ENCODE measurements at places on chromosomes 1 and 21.

GRCh38 chr1:191865479-191865878 is 292.8 kb upstream of the RGS18 start:
- no peak for DNase-seq

GRCh38 chr1:230643908-230644307 is 1.6 kb downstream of the COG2 start:
- no peak for DNase-seq

DNA sequence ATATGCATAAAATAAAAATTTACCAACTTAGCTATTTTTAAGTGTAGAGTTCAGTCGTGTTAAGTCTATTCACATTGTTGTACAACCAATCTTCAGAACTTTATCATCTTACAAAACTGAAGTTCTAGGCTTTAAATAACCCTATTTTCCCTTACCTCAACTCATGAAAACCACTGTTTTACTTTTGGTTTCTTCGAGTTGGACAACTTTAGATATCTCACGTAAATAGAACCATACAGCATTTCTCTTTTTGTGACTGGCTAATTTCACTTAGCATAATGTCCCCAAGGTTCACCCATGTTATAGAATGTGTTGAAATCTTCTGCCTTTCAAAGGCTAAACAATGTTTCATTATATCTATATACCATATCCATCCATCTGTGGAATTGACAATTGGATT is 819.0 kb upstream of the ADGRL4 start:
- no peak for DNase-seq

- no peak for DNase-seq
Measured at GRCh38 chr1:50747394-50747793, 212.7 kb downstream of the FAF1 start.

DNA sequence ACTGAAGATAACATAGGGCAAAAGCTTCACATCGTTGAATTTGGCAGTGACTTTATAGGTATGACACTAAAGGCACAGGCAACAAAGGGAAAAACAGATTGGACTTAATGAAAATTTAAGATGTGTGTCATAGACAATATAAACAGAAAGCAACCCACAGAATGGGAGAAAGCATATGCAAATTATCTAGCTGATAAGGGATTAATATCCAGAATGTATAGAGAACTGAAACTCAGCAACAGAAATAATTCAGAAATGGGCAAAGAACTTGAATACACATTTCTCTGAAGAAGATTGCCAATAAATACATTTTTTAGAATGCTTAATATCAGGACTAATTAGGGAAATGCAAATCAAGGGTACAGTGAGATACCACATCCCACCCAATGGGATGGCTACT is 55.2 kb upstream of the ANGPTL1 start:
- DNase-seq = no peak

GRCh38 chr1:172071746-172072145 is 230.4 kb downstream of the DNM3 start:
- DNase-seq = no peak

- no peak for DNase-seq
Measured at GRCh38 chr1:184595596-184595995, 159.1 kb downstream of the EDEM3 start.

- no peak for DNase-seq
Measured at GRCh38 chr1:184002071-184002470, 35.5 kb downstream of the COLGALT2 start.

DNA sequence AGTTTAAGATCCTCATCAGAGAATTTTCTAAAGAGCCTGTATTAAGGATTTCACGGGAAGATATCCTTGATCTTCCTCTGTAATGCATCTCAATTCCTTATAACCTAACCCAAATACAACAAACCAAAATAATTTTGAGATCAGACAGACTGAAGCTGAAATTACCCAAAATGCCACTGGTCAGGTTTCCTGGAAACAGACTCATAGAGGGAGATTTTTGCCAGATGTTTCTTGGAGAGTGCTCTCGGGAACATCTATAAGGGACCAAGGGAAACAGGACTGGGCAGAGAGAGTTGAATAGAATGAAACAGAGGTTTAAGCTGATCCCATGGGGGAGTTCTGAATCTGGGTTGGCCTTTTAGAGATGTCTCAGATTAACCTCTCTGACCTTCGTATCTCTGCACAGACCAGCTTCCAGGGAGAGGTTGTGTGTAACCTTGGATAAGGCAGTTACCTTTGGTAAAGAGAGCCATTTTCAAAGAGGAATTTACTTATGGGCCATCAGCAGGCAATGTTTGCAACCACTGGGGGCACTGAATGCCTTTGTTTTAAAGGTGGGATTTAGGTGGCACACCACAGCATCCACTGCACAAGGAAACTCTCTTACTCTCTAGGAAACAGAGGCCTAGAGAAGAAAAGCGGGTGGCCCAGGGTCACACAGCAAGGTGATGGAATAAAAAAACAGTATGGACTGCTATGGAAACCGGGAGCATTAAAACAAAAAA is 130.8 kb upstream of the SGIP1 start:
- DNase-seq = no peak

DNA sequence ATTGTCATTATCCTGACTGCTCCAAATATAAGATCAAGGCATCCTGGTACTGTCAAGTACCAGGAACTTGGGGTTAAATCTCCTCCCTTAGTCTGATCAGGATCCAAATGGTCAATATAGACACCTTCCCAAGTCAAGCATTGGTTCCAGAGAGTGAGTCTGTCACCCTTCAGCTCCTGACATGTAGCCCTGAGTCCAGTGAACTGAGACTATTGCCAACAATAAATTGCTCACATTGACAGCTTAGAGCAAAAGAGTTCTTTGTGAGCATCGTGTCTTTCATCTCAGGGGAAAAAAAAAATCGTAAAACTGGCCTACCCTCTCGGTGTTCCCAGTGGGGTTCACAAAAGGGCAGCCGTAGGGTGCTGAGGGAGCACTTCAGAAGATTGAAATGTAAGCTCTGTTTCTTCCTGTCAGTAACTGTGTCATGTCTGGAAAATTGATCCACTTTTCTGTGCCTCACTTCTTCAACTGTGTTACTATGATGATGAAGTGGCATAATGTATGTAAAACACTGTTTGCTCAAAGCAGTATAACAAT is 228.5 kb downstream of the KCNH1 start:
- no peak for DNase-seq

- DNase-seq = no peak
Measured at GRCh38 chr1:31602081-31602480, 15.4 kb upstream of the HCRTR1 start.

GRCh38 chr1:93453911-93454310 is 6.0 kb downstream of the FNBP1L start:
- no peak for DNase-seq

DNA sequence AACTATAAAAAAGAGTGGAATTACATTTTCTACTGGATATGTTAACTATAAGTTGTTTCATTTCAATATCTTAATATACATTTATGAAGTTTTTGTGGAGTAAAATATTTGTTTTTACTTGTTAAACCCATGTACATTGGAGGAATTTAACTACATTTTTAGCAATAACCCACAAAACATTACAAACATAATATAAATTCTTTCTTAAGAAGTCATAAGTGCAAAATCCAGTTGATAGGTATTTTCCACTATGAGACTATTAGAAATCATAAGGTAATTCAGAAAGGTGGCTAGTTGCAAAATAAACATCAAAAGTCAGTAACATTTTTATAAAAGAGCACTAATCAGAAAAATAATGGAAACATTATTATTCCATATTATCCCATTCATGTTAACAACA is 73.9 kb upstream of the RRP15 start:
- no peak for DNase-seq

DNA sequence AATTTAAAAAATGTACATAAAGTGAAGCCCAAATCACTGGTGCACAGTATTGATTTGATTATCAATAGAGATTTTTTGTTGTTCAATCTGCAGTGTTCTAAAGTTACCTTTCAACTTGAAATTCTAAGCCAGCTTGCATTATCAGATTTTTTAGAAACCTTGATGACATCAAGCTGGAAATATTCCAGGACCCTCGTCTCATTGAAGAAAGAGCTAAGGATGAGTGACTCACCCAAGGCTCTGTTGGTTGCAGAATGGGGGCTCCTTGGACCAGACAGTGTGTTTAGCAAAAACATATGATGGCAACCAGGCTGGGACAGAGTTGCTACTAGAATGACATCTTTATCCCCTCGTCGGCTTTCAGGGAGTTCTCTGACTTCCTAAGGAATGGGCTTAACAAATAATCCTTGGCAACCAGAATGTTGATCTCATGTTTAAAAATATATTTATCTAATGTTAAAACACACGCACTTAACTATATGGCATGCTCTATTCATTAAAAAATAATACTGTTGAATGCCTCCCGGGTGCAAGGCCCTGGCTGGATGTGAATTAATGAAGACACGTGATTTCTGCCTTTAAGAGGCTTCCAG is 79.7 kb downstream of the RUNX3 start:
- no peak for DNase-seq

DNA sequence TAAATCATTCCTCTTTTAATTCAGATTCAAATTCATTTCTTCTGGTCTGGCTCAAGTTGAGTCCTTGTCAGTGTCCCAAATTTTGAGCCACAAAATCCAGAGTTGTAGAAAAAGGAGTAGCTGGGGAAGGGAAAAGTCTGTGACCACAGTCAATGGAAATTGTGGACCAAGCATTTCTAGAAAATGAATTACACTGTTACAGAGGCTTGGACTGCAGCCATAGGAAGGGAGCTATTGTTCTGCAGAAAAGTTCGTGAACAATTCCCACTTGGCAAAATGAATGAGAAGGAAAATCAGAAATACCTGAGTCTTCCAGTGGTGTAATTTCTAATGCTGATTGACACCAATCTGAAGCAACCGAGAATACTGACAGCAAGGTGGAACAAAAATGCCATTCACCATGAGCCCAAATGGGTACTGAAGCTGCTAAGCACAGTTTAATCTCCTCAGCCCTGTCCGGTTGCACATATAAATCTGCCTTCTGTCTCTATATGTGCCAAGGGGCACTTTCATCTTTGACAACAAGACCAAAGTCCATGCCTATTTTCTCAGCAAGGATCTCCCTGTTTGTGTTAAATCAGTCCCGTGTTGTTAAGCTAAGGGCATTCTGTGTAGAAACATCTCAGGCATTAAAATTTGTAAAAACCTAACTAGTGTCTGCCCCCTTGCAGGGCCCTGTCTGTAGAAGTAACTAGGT is 51.3 kb downstream of the TEX35 start:
- no peak for DNase-seq

DNA sequence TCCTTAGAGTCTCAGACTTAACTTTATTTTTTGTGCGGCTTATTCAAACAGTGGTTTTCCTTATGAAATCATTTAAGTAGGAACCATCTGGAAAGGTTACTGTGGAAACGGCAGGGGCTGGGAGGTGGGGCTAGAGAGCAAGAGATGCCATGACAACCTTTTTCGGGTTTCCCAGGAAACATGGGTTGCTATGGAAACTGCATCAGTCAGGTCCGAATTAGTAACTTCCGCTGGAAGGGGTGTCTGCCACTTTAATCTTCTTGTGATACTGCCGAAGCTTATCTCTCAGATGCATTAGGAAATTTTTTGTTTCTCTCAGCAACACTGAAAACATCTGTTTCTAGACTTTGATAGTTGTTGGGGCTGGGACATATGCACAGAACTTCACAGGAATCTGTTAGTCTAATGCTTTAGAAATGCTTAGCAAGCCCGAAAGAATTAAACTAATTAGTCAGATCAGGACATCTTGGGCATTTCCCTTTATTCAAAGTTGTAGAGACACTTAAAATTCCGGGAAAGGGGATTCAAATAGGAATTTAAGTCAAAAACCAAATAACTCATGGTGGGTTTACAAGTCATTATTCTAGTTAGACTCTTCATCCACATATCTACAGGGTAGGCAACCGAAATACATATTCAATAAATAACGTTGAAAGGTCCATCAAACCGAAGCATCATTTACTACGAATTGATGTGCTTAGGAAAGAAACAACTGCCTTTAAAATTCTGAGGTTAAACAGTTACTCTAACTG is 2.6 kb downstream of the KCNA3 start:
- no peak for DNase-seq

DNA sequence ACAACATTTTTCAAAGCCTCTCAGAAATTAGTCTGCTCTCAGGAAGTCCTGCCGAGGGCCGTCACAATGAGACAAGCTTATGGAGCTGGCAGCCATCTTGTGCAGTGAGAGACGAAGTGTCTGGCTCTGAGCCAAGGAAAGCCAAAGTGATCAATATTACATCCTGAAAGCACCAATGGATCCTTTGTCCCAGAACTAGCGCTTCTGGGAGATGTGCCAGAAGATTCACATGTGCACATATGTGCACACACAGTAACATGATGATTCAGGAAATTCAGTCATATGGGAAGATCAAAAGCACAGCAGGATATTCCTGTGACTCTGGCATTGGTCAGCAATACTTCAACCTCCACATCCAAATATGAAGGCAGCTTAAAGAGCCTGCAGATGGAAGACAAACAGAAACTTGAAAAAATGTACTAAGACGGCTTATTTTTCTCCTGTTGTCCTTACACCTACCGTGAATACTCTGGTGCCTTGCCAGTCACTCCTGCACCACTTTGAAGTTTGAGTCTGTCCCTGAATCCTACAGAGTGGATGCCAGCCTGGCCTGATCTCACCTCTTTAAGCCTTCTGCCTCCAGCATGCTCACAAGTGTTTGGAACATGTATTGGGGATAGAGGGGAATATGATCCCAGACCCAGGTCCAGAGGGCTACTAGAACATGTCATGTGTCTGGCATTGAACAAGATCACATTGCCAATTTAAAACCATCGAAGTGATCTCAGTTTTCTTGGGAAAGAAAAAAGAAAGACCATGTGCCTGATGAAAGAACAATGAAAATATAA is 44.5 kb upstream of the PRRX1 start:
- DNase-seq = no peak

GRCh38 chr1:56464294-56464693 is 115.1 kb downstream of the PLPP3 start:
- DNase-seq = no peak

DNA sequence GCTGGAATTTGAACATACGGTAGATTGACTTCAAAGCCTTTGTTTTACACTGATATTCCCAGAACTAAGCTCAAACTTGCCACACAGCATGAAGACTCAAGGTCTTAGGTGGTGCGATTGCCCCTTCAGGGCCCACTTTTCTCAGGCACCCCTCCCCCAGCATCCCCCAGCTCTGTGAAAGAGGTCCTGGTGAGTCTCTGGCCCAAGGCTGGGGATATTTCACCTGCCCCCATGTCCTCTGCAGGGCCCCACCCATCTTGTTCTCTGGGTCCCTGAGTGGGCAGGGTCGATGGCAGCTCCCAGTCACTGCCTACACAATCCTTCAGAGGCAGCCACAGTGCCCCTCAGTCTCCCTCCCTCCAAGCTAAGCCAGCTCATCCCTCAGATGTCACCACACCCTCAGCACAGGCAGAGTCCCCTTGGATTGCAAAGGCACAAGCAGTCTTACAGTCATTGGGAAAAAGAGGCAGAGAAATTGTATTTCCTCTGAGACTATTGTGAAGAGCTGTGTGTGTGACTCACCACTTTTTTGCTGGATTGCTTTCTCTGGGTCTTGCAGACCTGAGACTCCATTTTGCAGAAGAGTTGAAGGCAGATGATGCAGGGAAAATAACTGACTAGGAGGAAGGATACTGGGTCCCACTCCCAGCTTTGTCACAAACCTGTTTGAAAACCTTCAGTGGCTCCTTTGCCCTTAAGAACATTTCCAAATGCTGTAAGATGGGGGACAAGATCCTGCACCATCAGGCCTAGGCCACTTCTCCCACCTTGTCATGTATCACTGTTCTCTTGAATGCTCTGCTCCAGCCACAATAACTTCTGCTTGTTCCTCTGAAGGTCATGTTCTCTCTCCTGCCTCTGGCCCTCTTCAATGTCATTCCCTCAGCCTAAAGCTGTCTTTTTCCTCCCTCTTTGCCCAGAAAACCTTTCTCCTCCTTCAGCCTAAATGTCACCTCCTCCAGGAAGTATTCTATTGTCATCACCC is 119.1 kb upstream of the GRIK3 start:
- DNase-seq = no peak

- DNase-seq = no peak
Measured at GRCh38 chr1:245879091-245879490, 628.0 kb downstream of the SMYD3 start.

Measured in NCI-H1436 (cell line).